ENCODE measurements at places on chromosomes 1 and 21.

GRCh38 chr1:58622571-58622970, 45.5 kb upstream of the TACSTD2 start:
- no peak for DNase-seq

GRCh38 chr1:91579658-91580228, 79.1 kb downstream of the CDC7 start:
- no peak for DNase-seq

DNA sequence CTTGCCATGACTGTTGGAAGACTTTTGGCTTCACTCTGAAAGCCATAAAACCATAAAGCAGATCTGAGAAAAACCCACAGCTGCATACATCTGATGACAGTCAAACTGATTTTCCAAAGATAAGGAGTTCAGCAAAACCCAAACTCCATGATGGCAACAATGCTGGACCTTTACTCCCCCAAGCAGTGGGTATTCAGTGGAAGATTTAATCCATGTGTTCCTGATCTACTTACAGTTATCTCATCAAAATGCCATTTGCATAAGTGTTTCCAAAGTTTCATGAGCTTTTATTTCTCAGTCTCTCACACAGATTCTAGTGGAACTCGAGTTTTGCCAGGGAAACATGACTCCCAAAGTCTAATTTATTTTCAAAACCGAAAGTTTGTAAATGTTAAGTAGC, 184.9 kb downstream of the ZC3H11B start:
- DNase-seq, result no peak

DNA sequence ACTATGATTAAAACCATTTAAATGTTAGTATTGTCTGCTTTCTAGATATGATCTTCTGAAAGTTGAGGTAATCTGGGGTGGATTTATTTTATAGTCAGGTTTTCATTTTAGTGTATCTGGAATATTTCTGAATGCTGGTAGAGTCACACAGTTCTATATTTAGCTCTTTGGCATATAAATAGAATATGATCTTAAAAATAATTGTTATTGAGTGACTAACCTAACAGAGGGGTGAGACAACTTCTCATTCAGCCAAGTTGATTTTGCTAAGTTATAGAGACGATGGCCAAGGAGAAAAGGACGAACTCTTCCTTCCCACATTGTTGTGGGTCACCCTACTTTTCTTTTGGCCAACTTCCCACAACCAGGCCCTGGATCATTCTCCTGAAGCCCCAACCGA, 7.2 kb upstream of the MT1HL1 start:
- no peak for DNase-seq

GRCh38 chr1:21944733-21945073, 7.6 kb upstream of the HSPG2 start:
- DNase-seq, result no peak

- DNase-seq, result no peak
These were observed 14.1 kb downstream of the PDXK start for GRCh38 chr21:43733060-43733459.
